NCI-H1417 (cell line): ENCODE measurements at places on chromosomes 1 and 21.
A peak's percentile ranks its signal among the peaks of the same experiment; 100 is the strongest.

GRCh38 chr1:93489756-93490155 lies 41.8 kb downstream of the FNBP1L start:
- DNase-seq = no peak

- DNase-seq = no peak
These were observed 182.3 kb downstream of the CAMTA1 start for GRCh38 chr1:6967431-6968111.

DNA sequence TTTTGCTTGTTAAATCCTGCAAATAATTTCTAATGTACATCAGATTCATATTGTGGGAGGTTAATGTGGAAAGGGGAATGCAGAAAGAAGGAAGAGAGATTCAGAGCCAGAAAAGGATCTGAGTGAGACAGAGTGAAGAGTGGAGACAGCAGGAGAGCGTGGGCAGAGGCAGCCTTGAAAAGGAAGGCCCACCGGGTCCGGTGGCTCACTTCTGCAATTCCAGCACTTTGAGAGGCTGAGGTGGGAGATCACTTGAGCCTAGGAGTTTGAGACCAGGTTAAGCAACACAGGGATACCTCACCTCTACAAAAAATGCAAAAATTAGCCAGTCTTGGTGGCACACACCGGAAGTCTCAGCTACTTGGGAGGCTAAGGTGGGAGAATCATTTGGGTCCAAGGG lies 222.0 kb upstream of the RAB4A start:
- DNase-seq = no peak

- DNase-seq = no peak
These were observed 697.8 kb downstream of the LRRIQ3 start for GRCh38 chr1:73500154-73500553.

- DNase-seq = peak; percentile 23
These were observed 198.3 kb downstream of the LTN1 start for GRCh38 chr21:28794371-28794851.
